ENCODE measurements at places on chromosomes 11 and 22.
A peak's percentile ranks its signal among the peaks of the same experiment; 100 is the strongest.

- DNase-seq, result no peak
Observed at GRCh38 chr22:37381489-37381888, 45.8 kb downstream of the ELFN2 start.

- DNase-seq, result no peak
Observed at GRCh38 chr11:68173926-68174325, 39.2 kb downstream of the KMT5B start.

- no peak for DNase-seq
Observed at GRCh38 chr11:94184362-94184761, 55.7 kb downstream of the PANX1 start.

DNA sequence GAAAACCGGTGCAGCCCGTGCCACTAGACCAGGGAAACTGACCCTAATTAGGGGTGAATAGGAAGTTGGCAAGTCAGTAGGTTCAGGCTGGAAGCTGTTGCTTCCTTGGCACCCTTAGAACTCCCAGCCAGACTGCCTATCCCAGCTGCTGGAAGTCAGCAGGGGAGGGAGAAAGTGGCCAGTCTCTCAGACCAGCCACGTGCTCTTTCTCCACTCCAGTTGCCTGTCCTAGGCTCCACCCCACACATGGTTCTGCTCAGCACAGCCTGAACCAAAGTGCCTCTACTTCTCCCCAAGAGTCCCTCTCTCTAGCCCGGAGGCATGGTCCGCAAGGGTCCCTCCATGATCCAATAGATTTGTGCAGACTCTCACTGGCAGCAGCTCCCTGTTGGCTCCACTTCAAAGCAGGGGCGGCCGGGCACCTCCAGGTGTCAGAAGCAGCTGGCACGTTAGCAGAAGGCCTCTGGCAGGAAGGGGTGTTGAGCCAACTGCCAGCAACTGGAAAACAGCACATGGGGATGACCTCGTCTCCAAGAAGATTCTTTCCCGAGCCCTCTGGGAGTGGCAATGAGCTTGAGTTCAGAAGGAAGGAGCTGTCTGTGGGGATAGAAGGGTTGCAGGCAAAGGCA is 27.7 kb downstream of the ARFGAP2 start:
- no peak for DNase-seq

DNA sequence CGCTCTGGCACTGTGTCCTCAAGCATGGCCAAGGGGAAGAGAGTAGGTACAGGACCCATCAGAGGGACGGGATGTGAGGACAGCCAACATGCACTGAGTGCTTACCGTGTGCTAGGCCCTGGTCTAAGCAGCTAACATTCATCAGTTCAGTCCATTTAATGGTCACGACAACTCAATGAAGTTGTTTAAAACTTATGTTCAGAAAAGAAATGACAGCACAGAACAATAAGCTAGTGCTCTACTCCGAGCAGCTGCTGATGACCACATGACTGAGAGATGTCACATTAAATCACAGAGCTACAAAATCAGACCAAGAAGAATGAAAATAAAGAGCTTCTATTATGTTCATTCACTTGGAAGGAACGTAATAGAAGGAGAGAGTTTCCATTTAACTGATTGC is 26.3 kb downstream of the PRDM10 start:
- DNase-seq, result no peak

- no peak for DNase-seq
Observed at GRCh38 chr11:60570970-60571369, 55.8 kb downstream of the MS4A13 start.

DNA sequence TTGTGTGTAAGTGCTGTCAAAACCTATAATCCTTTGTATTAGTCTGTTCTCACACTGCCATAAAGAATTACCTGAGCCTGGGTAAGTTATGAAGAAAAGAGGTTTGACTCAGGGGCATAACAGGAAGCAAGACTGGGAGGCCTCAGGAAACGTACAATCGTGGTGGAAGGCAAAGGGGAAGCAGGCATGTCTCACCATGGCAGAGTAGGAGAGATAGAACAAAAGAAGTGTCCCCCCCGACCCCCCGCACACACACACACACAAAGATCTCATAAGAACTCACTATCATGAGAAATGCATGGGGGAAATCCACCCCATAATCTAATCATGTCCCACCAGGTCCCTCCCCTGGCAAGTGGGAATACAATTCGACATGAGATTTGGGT is 2.3 kb upstream of the USP28 start:
- DNase-seq, result no peak

- DNase-seq, result no peak
Observed at GRCh38 chr11:100790073-100790472, 103.0 kb downstream of the ARHGAP42 start.

DNA sequence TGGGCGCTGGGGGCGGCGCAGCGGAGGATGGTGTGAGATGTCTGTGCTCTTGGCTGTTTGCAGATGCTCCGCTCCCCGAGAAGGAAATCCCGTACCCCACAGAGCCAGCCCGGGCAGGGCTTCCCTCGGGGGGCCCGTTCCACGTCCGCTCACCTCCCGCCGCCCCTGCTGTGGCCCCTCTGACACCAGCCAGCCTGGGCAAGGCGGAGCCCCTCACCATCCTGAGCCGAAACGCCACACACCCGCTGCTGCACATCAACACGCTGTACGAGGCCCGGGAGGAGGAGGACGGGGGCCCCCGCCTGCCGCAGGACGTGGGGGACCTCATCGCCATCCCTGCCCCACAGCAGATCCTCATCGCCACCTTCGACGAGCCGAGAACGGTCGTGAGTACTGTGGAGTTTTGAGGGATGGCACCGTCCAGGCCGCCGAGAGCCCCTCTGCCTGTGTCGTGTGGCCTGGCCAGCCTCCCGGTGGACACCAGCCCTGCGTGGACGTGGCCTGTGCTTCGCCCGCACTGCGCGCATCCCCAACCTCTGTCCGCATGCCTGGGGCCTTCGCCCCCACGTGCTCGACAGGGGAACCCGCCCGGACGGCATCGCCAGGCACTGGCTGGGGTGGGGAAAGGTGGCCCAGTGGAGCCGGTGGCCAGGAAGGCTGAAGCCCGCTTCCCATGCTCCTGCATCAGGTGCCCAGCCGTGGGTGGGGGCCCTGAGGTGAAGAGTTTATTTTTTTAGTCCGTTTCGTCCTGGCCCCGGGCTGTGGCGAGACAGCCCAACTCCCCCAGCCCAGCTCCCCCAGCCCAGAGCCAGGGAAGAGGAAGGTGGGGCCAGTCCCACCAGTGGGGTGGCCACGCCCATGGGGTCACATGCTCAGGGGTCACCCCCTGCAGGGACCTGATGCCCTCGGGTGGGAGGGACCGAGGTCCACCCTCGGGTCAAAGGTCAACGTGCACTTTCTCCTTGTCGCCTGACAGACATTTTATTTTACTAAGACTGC is 6.5 kb upstream of the TRABD start:
- no peak for DNase-seq

GRCh38 chr11:19739872-19740271 is 27.2 kb downstream of the NAV2 start:
- DNase-seq, result peak; percentile 40

- no peak for DNase-seq
Observed at GRCh38 chr11:129743112-129743815, 72.4 kb upstream of the TMEM45B start.

DNA sequence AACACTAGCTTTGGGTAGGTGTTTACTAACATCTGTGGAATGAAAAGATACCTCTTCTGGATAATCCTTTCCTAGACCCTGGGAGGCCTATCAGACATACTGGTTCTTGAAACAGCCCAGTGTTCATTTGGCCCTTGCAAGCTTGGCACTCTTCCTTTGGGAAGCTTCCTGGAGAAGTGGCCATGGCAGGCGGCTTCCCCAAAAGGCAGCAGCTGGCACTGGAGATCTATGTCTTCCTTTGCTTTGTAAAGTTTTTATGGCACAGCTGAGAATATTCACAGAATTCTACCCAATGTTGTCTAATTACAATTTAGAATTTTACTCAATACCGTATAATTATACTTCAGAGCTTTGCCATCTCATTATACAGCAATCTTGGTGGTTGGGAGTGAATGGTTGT is 199.2 kb upstream of the C11orf87 start:
- no peak for DNase-seq
